ENCODE measurements at places on chromosomes 3 and 15.

- DNase-seq = no peak
Measured at GRCh38 chr3:147795418-147795817, 386.3 kb downstream of the ZIC1 start.

- DNase-seq = no peak
Measured at GRCh38 chr3:112124907-112125607, 8.0 kb downstream of the GCSAM start.

GRCh38 chr15:63559753-63560152 is 37.4 kb upstream of the FBXL22 start:
- DNase-seq = no peak

DNA sequence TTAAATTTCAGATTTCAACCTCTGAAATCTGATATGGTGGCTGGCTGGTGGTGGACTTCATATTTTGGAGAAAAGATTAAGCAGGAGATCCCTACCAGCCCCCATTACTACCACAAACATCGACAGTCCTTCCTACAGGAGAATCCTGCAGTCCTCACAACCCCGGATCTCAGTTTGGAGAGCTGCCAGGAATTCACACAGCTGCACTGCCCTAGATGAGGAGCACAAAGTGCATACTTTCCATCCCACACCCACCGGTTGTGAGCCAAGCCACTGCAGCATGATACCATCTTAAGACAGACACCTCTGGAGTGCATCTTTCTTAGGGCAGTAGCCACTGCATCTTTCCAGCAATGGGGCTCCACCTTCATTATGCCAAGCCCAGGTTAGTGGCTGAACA is 185.5 kb upstream of the GPR149 start:
- DNase-seq = no peak

- DNase-seq = no peak
Measured at GRCh38 chr3:168090306-168091085, 5.2 kb downstream of the GOLIM4 start.

DNA sequence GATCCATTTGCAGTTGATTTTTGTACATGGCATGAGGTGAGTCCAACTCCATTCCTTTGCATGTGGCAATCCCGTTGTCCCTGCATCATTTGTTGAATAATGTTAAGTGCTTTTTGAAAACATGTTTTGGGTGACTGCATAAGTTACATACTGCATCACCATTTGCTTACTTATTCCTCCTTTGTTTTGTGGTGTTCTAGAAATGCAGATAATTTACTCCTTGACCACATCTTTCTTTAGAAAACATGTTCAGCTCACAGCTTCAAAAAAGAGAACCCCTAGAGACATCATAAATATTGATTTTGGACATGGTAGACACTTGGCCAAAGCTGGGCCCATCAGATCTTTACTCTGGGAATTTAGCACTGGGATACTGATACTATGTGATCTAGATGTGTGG is 135.3 kb upstream of the DAZL start:
- no peak for DNase-seq
